ENCODE measurements at places on chromosomes 3 and 15. TPM values are rescaled to one million over a fixed set of nuclear protein-coding genes. Genes with fewer than 3 reads are reported as not detected.

DNA sequence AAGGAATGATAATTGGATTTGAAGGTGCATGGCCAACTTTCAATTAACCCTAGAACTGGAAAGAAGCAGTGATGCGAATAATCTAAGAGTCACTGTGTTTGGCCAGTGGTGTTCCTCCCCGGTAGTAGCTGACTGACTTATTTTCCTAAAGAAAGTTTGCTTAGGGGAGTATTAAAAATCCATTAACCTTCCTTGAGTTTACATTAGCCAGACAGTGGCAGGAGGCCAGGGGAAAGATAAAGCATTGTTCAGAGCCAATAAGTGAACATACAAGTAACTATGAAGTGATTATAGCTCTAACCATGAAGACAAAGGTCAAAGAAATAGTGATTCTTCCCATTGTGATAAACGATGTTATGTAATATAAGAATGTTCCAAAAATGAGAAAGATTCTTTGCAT is 8.9 kb upstream of the TMEM202 start:
- DNase-seq: no peak

CCNB2 gene
- 0.69 TPM for total RNA-seq

GRCh38 chr3:149333176-149333859 is at the start of gene TM4SF18:
TSS of gene TM4SF18 (minus strand) at chr3:149333636. CDS start at chr3:149333382, 254 bp downstream.
- no peak for DNase-seq

DNA sequence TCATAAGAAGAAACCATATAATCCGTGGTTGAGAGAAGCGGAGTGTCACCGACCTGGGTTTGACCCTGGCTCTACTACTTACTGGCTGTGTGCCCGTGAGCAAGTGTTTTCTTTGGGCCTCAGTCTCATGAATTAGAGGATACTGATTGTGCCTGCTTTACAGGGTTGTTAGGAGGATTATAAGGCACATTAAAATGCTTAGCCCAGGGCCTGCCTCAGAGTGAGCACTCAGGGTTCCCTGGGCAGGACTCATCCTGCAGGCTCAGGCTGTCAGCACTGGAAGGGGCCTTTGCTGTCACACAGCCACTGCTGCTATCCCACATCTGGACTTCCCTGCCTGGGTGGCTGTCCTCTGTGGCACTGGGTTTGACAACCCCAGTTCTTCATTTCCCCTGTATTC is 4.7 kb downstream of the PLA2G4F start:
- DNase-seq: peak; percentile 23

DNA sequence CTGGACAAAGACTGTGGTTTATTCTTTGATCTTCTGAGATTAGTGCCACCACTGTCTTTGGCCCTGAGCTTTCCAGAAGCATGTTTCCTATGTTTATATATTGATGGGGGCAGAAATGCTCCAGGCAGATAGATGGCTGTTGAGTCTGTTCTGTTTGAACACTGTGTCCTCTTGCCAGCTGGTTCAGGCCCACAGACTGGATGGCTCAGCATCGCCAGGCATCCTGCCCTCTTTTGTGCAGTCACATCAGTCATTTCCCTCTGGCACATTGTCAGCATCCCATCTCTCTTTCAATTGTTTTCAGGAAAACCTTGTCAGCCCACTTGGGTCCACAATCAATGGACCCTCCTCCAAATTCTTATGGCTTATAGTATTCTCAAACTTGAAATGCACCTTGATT is 141.2 kb downstream of the NEK11 start:
- DNase-seq: no peak

GRCh38 chr3:171181907-171182690 is 155.6 kb upstream of the SLC2A2 start:
- DNase-seq: no peak

CDC25A gene
- 0.43 TPM for total RNA-seq

DNA sequence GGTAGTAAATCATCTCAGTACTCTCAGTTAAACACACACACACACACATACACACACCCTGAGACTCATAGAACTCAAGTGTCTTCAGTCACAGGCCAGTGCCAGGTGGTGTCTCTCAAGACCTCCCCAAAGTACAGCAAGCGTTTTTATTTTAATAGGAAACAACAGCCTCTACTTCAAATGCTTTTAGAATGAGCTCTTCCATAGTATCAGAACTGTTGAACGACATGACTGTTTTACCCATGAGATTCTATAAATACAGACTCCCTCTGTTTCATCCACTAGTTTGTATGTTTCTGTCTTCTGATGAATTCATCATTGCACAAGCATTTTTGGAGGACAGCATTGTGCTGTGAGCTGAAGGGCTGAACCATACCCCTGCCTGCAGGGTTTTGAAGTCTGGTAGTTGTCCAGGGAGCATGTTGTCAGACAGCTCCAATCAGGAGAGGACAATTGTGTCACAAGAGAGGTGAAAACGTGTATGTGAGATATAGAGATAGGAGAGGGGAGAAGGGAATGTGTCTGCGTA is 201.0 kb upstream of the BCL6 start:
- no peak for DNase-seq

ALDH1L1 gene
- total RNA-seq: 12.4 TPM

MYO1E gene
- total RNA-seq: 193 TPM

GPR156 gene
- total RNA-seq: 3.1 TPM

RAD51 gene
- total RNA-seq: 1.0 TPM

Data from posterior vena cava (tissue), 2 donors.